ENCODE measurements at places on chromosomes 7 and 10. TPM values are rescaled to one million over a fixed set of nuclear protein-coding genes. Genes with fewer than 3 reads are reported as not detected.
A peak's percentile ranks its signal among the peaks of the same experiment; 100 is the strongest.

AKR1C4 gene
- total RNA-seq: not detected

LRRC18 gene
- 2.6 TPM for total RNA-seq

TAS2R3 gene
- 1.1 TPM for total RNA-seq

GJC3 gene
- 1.2 TPM for total RNA-seq

PTF1A gene
- total RNA-seq: 1.9 TPM

DNA sequence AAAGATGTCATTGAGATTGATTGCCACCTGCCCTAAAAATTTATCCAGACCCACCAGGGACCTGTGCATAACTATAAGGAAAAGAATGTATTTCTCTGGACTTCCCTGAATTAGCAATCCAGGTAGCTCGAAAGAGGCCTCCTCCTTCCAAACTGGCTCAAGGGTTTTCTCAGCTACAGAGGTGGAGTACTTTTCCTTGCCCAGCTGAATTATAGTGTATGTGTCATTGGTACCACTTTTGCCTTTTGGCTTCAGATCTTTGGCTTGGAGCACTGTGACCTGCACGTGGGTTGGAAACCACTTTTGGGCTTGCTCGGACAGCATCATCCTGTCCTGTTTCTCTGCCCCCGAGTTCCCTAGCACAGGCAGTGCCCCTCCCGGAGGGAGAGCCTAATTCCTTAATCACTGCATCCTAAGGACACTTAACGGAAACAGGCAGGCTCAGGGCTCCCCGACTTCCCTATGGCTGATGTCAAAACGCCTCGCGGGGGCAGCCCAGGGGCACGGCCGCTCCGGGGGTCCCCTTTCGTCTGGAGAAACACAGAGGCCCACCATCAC, 825 bp downstream of the RAB11FIP2 start:
- DNase-seq: peak; percentile 7

DNA sequence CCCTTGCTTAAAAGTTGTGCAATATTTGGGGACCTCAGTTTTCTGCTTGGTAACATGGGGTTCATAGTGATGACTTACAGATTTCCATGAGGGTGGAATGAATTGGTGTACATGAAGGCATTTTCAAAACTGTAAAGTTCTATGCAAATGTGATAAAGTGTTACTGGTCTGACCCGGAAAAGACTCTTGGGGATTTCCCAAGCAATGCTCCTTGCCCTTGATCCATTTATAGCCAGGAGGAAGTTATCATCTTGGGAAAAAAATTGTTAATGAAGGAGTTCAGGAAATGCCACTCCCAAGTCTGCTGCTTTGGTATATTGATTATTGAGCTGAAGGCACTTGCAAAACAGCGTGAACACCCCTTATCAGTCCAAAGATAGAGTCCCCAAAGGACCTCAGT, 96.3 kb upstream of the ZPBP start:
- DNase-seq: no peak

DNA sequence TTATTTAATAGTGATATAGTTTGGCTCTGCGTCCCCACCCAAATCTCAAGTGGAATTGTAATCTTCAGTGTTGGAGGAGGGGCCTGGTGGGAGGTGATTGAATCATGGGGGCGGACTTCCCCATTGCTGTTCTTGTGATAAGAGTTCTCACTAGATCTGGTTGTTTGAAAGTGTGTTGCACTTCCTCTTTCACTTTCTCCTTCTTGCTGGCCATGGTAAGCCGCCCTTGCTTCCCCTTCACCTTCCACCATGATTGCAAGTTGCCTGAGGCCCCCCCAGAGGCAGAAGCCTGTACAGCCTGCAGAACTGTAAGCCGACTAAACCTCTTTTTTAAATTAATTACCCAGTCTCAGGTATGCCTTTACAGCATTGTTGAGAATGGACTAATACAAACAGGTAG, 101.4 kb downstream of the MTPAP start:
- DNase-seq: no peak

GRCh38 chr7:140922741-140923345, 1.9 kb downstream of the BRAF start:
- no peak for DNase-seq

DNA sequence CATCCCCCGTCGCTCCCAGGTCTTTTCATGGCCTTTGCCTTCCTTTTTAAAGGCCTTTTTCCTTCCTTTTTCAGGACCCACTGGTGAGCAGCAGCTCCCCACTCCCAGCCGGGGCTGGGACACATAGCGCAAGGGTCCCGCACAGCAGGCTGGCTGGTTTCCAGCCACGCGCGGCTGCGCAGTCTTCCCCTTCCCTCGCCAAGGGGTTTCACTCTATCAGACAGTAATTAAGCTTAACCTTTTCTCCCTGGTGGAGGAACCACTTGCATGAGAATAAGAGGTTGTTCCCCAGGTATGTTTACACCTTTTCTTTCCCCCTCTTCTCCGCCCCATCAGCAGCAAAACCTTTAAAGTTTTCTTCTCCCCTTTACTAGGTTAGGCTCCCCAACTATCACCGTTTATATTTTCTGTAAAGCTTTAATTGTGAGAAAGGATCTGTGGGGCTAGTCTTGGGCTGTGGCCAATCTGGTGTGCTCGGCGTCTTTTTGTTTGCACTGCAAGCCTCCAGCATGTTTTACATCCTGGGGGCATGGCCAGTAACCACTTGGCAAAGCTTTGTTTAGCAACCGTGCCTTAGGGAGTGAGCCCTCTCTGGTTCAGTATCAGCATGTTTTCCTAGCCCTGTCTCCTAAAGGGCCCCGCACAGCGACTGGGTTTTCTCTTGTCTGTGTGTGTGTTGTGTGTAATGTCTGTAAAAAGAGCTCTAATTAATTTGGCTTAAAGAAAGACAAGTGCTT, 219.6 kb downstream of the PHF14 start:
- DNase-seq: peak; percentile 27

- DNase-seq: no peak
Observed at GRCh38 chr7:80946858-80947257, 28.0 kb upstream of the SEMA3C start.

DNA sequence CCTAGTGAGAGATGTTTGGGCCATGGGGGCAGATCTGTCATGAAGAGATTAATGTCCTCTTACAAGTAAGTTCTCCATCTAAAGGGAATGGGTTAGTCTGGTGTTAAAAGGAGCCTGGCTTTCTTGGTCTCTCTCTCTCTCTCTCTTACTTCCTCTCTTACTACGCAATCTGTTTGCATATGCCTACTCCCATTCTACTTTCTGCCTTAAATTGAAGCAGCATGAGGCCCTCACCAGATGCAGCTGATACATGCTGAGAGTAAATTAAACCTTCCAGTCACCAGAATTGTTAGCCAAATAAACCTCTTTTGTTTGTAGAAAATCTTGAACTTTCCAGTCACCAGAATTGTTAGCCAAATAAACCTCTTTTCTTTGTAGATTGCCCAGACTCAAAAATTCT, 884.1 kb downstream of the NRG3 start:
- DNase-seq: no peak

DNA sequence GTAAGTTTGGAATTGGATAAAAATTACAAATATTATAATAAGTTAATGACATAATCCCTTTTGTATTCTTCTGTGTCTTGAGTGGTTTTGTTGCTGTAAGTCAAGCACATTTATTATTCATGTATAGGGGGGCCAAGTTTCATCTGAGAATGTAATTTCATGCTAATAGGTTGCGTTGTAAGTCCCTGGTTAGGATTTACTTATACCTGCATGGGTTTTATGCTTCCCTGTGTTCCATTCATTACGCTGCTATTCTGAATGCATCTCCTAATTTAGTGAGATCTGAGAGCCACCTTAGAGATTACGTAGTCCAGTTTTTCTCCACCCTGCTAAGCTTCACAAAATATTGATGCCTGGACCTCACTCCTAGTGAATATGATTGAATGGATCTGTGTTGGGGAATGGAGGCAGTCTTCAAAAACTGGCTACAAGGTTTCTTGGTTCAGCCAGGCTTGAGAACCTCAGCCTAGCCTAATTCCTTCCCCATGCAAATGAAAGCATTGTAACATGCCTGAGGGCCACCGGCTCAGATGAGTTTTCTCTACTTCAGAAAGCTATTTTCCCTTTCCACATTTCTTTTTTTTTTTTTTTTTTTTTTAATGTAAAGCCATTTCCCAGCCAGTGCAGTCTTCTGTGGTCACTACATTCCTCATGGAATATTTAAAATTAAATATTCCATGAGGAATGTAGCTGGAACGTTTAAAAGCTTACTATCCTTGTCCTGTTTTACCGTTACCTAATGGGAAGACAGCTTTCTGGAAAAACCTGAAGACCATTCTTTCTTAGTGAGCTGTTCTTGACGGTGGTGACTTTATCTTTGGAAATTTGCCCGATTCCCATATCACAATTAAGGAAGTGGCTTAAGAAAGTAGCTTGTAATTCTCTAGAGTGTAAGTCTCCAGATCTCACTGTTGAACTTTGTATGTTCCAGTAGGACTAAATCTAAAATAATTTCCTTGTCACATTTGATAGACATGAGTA, 16.0 kb downstream of the PAPSS2 start:
- DNase-seq: no peak

DNA sequence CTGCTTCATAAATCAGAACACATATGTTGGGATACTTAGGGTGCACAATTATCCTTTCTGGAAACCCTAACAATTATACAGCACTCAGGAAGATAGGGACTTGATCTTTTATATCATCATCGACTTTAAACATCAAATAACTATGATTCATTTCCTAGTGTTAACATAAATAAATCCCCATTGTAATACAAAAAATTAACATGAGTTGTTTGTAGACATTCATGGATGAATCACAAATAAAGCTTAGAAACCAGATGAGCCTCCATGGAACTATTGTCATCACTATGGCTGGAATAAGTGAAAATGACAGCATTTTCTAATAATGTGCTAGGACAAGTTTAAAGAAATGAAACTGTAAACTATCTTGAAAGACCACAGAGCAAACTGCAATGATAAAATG, 821.7 kb downstream of the GATA3 start:
- DNase-seq: no peak

GRCh38 chr7:89761173-89761572, 393.1 kb upstream of the STEAP1 start:
- DNase-seq: no peak

DNA sequence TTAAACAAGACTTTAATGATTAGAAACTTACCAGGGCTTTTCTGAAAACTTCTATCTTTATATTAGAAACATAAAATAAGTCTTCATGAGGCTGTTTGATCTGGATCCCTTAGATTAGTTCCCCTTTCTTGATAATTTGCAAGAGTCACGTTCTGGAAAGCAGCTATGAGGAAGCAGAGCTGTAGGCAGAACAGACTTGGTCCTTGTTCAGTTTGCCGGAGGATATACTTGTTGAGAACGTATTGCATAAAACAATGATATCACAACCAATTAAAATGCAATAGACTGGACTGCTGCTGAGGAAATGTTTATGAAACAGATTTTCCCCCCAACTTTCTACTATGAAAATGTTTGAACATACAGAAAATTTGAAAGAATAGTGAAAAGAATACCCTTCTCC, 2.8 kb downstream of the SAMD9L start:
- DNase-seq: no peak

GRCh38 chr7:16841681-16842080, 36.9 kb upstream of the AGR2 start:
- no peak for DNase-seq

DNA sequence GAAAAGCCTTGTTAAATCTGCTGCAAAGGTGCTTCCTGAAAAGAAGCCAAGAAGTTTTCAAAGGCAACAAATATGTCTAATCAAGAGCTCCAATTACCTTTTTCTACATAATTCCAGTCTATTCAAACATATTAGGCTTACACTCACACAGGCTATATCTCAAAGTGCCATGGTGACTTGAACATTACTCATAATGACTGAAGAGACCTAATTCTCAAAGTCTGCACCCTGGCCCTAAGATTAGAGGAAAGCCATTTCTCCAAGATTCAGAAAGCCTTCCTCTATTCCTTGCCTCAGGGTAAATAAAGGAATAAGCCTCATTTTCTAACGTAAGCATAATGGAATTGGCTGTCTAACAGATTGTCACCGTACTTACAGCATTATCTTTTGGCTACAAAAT, 78.3 kb upstream of the THSD7A start:
- no peak for DNase-seq

DNA sequence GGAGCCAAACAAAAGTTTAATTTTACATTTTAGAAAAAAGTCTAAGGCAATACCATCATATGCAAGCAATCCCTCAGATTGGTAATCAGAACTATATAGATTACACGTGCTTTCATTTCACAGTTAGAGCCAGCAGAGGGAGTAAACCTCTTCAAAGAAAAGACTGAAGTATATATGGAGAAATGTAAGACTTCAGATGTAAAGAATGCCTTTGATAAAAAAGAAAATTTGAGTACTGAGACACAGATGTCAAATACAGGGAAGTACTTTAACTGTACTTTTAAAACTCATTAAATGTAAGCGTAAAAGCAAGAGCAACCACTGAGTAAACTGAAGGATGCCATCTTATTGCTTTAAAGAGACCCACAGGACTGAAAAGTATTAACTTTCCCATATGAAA, 101.4 kb upstream of the FAM133B start:
- peak; percentile 44 for DNase-seq

- no peak for DNase-seq
Observed at GRCh38 chr10:101772017-101772894, 3.7 kb downstream of the FGF8 start.

DNA sequence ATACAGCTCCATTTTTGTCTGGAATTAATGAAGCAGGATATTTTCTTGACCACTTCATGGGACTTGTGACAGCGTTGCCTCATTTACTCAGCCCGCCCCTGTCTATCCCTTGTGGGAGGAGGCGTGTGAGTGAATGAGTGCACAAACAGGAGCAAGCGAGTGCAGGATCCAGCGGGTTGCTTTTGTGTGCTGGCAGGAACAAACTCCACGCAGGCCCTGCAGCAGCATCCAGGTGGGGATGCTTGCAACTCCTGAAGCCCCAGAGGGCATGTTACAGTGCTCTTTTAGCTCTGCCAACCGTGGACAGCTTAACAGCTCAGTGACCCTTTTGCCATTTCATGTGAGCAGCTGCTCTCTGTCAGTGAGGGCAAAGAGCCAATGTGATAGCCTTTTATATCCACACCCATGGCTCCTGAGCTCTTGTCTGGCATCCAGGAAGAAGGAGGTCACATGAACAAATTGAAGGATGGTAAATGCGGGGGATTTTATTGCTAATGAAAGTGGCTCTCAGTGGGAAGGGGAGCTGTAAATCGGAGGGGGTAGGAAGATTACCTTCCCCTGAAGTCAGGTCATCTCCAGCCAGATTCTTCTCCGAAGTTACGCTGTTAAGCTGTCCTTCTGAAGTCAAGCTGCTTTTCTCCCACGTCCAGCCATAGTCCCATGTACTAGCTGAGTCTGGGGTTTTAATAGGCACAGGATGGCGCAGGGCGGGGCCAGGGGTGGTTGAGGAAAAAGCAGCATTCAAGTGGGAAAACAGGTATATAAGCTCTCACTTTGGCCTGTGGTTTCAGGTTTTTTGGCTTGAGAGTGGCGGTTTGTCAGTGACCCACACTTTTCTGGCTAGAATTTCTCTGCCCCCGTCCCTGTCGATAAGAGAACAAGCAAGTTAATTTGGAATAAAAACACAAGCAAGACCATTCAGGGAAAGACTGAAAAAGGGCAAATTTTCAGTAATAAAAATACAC, 714.7 kb upstream of the MBL2 start:
- no peak for DNase-seq
